ENCODE measurements at places on chromosomes 5 and 9. TPM values are rescaled to one million over a fixed set of nuclear protein-coding genes. Genes with fewer than 3 reads are reported as not detected.
A peak's percentile ranks its signal among the peaks of the same experiment; 100 is the strongest.

GRCh38 chr5:42745426-42745825 lies 11.2 kb upstream of the CCDC152 start:
- no peak for DNase-seq

DNA sequence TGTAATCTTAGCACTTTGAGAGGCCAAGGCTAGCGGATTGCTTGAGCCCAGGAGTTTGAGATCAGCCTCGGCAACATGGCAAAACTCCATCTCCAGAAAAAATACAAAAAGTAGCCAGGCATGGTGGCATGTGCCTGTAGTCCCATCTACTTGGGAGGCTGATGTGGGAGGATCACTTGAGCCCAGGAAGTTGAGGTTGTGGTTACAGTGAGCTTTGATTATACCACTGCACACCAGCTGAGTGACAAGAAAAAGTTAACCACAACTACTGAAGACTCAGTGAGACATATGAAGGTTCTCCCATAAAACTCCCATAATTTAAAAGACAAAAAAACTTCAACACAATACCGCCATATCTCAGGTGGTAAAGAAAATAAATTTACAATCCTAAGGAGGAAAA lies 98.0 kb downstream of the NR6A1 start:
- no peak for DNase-seq

Gene CDKN2A
- total RNA-seq: 0.68 TPM

GRCh38 chr5:116440457-116441001 lies 134.1 kb downstream of the SEMA6A start:
- DNase-seq: no peak

GRCh38 chr9:132372177-132373095 lies 17.6 kb upstream of the SETX start:
- DNase-seq: peak; percentile 79

Gene CMYA5
- total RNA-seq: 0.02 TPM

GRCh38 chr9:1208157-1208556 lies 158.0 kb downstream of the DMRT2 start:
- DNase-seq: peak; percentile 4

Gene ARHGEF28
- total RNA-seq: 1.7 TPM

GRCh38 chr5:29944327-29944726 lies 1249.2 kb upstream of the CDH6 start:
- DNase-seq: no peak

Gene C9orf50
- not detected for total RNA-seq

Gene EQTN
- total RNA-seq: not detected

DNA sequence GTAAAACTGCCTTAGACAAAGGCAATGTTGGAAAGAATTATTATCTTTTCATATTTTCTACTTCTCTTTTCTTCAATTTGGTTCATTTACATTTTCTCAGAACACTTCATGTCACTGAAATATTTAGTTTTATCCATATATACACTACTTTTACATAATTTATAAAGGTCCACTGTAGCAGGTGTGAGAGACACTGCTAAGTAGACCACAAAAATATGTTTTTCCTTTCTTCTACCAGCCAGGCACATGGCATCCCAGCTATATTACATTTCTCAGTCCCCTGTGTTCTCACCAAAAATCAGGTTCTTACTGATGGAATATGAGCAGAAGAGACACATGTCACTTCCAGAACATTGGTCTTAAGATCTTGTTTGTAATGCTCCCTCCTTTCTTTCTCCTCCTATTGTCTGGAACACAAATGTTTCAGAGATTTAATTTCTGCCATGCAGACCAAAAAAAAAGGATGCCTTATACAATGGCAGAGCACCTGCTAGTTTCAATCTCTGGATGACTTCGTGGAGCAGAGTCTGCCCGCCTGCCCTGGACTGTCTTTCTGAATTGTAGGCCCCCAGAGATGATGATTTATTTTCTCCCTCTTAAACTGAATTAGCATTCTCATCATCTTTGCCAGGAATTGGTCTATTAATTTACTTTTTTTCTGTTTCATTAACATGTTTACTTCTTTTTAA lies 125.4 kb upstream of the ACOT12 start:
- no peak for DNase-seq

Gene ADRB2
- total RNA-seq: 1.2 TPM

GRCh38 chr9:129032541-129033159 lies 3.8 kb upstream of the MIGA2 start:
- DNase-seq: no peak

Gene FYB1
- total RNA-seq: 0.04 TPM

Data from H4 (cell line).